GM23338 (cell line): ENCODE measurements at places on chromosomes 6 and 20.

DNA sequence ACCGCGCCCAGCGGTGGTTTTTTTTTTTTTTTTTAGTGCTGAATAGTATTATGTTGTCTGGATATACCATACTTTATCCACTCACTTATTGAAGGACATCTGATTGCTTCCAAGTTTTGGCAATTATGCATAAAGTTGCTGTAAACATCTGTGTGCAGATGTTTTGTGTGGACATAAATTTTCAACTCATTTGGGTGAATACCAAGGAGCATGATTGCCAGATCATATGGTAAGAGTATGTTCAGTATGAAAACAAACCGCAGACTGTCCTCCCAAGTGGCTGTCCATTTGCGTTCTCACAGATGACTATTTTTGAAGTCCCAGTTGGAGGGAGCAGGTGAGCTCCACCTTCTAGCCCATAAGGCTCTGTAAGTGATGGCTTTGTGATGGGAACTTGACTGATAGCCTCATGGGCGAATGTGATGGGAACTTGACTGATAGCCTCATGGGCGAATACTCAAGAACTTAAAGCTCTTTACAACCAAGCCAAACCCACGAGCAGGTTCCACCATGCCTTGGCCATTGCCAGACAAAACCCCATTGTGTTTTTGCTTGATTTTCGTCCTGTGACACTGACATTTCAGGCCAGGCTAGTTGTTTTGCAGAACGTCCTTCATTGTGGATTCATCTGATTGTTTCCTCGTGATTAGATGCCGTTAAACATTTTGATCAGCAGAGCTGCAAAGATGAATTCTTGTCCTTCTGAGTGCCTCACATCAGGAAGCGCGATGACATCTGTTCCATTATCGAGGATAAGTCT is 51.0 kb downstream of the ZBTB2 start:
- no peak for DNase-seq

DNA sequence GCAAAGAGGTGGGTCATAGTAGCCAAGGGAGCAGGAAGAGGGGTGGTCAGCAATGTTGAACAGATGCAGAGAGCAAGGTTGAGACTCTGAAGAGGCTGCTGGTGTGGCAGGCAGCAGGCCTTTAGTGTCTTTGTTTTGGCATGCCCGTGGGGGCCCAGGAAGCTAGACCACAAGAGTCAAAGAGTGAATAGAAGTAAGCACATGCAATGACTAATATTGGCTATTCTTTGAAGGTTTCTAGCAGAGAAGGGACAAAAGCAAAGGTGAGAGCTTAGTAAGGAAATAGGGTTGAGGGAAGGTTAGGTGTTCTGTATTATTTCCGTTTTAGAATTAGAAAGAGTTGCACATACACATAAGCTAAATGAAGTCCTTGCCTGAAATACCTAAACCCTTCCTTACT is 18.8 kb downstream of the TDRD6 start:
- no peak for DNase-seq

DNA sequence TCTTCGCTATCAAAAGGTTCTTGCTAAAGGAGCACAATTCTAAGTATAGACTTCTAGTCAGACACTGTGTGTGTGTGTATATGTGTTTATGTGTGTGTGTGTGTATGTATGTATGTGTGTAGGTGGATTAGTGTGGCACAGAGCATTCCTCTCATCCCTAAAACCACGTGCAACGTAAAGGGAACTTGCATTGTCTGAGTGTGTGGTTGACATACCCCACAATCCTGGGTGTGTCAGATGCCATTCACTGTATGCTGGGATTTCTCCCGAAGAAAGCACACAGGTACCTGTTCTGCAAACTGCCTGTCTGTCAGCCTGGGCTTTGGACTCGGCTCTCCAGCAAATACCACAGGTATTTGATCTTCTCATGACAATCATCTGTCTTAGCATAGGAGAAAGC is 42.3 kb upstream of the TBC1D7 start:
- no peak for DNase-seq

- peak; percentile 78 for DNase-seq
These were observed 54.7 kb downstream of the ELOVL5 start for GRCh38 chr6:53294095-53294494.

DNA sequence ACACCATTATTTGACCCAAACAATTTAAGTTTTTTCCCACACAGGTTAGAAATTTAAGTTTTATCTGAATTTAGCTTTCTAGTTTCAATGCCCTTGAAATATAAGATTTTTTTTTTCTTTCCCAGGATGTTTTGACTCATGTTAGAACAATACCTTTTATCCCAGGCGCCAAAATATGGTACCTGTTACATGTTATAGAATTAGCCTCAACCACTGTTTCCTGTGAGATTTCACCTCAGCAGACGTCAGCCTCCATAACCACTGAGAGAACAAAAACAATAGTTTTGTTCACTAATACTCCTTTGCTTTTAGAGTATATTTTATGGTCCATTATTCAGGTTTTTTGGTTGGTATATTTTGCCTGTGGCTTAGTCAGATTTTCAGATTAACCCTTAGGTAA is 302.9 kb downstream of the CDKAL1 start:
- DNase-seq: no peak

GRCh38 chr20:36207602-36208001 is 28.7 kb upstream of the AAR2 start:
- no peak for DNase-seq

DNA sequence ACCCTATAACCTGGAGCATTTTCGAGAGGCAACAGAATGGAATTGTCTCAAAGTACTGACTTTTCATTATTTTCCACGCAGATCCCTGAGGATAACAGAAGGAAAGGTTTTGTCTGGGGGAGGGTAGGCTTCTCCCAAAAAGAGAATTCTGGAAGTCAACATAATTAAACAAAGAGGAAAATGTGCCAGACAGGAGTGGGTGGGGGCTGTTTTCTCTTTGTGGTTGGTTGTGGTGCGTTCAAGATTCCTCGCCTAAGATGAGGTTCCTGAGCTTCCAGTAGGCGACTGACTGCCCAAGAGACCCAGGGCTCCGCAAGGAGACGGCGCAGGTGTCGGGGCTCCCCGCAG is 70.4 kb downstream of the SOX4 start:
- DNase-seq: peak; percentile 40

DNA sequence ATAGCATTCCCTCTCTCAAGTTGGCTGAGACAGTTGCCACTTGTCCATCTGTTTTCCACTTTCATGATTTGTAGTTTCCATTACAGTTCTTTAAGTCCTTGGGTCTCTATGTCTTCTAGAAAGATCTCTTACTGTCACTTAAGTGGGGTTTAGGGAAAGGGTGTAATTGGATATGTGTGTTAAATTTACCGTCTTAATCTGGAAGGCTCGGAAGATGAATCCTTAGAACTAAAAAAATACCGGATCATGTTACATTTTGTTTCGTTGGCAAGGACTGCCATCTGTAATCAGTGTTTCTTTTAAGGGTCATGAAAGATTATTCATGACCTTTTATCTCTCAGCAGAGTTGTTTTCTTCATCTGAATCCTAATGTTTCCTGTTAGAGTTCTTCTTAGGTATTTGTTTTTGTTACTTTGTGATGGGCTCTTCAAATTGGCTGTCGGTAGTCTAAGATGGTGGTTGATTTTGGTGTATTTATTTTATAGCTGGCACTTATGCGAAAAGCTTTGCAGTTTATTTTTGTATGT is 21.8 kb upstream of the BTBD3 start:
- DNase-seq: no peak

DNA sequence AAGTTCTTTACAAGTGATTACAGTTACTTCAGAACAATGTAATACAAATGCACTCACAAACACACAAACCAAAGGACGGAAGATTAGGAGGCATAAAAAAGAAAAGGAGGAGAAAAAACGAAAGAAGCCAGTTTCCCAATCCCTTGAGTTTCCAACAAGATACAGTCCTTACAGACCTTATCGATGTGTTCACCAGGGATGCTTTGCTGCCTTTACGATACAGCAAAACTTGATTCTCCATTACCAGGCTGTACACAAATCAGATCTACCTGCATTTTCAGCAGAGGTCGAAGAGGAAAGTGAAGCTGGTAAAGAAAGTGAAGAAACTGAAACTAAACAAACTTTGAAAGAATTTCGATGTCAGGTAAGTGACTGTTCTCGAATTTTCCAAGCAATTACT is 62.6 kb upstream of the SMIM8 start:
- DNase-seq: no peak

- no peak for DNase-seq
These were observed 41.0 kb upstream of the MRPS18A start for GRCh38 chr6:43728586-43728985.

DNA sequence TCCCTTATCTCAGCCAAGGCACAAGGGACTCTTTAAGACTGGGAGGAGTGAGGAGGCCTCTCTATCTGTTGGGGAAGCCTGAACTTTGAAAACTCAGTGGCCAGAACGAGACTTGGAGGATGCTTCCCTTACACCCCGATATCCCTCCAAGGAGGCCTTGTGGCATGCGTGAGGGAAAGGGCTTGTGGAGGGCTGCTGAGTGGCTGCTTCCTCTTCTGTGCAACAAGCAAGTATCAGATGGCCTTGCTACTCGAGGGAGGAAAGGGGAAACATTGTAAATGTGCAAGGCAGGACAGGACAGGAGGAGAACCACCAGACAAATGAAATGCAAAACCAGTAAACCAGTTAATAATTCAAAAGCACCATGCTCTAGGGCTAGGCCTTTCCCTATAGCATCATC is 306.5 kb upstream of the MAP3K7 start:
- DNase-seq: no peak

DNA sequence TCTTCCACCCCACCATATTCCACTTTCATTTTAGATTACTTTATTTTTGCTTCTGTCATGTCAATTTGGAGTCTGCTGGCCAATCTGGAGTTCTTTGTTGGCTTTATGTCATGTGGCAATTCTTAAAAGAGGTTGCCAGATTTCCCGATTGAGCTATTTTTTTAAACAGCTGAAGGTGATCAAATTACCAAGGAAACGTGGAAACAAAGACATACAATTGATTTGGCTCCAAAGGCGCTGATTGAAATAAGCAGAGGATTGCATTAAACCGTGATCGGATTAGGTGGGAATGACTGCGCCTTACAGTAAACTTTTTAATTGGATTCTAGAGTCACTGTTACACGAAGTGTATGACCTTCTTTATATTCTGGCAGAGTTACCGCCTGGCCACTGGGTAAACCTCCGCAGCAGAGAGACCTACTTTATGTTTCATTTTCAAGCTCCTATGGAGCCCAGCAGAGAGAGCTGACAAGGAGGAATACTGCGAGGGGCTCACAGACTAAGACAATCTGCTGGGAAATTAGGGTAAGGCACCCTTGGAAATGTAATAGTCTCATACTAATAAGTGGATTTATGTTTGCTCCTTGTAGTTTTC is 37.9 kb downstream of the SIM1 start:
- DNase-seq: no peak

DNA sequence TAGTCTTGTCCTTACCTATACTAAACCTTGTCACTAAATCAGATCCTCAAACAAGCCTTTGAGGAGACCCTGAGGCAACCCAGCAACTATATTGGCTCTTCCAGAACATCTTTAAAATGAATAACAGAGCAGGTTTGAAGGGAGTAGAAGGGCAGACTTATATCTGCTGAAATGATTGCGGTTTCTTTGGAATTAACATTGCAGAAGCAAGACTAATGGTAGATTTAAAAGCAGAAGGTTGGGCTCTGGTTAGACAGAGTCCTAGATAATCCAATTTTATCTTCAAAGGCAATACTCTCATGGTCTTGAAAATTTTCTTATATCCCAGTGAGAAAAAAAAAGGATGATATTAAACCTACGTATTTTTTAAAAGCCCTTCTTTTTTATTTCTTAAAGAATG is 19.1 kb downstream of the FHL5 start:
- DNase-seq: no peak

DNA sequence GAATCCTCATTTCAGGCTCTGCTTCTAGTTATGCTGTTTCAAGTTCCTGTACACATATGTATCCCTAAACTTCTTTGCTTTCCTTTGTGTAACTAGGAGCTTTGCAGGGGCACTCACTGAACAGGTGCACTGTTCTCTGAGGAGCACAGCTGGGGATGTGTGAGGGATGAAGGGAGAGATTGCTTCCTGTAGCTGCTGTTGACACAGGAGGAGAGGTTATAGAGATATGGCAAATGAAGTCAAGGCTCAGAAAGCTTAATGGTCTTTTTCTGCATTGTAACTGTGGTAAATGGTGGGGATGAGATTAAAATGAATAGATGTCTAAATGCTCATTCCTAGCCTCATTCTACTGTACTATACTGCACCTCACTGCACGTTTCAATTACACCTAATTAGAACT is 454.3 kb downstream of the BTBD3 start:
- DNase-seq: no peak

DNA sequence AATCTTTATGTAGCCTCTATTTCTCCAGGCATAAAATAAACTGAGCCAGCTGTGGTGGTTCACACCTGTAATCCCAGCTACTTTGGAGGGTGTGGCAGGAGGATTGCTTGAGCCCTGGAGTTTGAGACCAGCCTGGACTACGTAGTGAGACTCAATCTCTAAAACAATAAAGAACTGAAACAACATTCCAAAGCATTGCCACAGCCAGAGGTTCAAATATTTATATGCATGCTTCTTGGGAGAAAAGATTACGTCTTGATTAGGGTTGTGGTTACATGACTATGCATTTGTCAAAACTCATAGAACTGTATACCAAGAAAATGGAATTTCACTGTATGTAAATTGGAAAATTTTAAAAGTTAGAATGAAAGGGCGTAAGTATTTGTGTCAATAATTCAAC is 27.7 kb upstream of the PAX1 start:
- no peak for DNase-seq

- DNase-seq: no peak
These were observed 27.0 kb downstream of the ITCH start for GRCh38 chr20:34389954-34390555.

DNA sequence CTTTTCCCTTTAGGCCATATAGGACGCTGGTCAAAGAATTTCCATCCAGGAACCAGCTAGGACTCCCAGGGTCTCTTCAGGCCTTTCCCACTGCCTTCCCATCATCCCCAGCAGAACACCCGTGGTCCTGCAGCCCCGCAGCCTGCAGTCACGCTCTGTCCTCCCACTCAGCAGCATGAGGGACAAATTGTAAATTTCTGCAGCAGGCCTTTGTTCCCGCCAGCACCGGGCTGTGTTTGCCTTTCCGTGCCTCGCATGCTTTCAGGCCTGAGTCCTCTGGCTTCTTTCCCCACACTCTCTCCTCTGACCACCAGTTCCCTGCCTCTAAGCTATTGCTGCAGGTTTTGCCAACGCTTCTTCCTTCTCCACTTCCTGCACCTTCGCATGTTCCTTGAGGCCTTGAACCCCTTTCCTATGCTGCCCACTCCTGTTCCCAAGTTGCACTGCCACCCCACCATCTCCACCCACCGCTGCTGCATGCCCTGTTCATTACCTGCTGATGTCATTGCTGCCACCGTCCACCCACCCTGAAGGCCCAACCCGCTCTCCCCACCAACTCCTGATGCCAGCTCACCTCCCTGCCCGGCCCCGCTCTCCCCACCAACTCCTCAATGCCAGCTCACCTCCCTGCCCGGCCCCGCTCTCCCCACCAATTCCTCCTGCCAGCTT is 49.8 kb downstream of the RNASET2 start:
- DNase-seq: no peak

- no peak for DNase-seq
These were observed 49.9 kb upstream of the FAM184A start for GRCh38 chr6:119128252-119128912.

DNA sequence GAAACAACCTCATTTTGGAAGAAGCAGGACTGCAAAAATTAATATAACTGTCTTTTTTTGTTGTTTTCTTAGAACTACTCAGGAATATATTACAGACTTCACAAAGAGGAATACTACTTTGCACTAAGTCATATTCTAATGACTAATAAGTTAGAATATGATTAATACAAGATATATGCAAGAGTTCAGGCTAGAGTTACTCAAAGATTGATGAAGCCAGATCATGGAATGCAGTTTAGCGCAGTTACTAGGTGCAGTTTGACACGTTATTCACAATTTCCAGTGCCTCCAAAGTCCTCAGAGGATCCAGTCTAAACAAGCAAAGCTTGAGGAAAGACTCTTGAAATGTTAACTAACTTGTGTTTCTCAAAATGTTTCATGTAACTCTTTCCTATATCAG is 1.2 kb upstream of the MYCT1 start:
- DNase-seq: no peak
